ENCODE measurements at places on chromosomes 3 and 15.

GRCh38 chr3:123511726-123512125, 62.8 kb upstream of the ADCY5 start:
- no peak for DNase-seq

GRCh38 chr3:186826410-186826975, 16.0 kb upstream of the ADIPOQ start:
- DNase-seq = peak; percentile 61

DNA sequence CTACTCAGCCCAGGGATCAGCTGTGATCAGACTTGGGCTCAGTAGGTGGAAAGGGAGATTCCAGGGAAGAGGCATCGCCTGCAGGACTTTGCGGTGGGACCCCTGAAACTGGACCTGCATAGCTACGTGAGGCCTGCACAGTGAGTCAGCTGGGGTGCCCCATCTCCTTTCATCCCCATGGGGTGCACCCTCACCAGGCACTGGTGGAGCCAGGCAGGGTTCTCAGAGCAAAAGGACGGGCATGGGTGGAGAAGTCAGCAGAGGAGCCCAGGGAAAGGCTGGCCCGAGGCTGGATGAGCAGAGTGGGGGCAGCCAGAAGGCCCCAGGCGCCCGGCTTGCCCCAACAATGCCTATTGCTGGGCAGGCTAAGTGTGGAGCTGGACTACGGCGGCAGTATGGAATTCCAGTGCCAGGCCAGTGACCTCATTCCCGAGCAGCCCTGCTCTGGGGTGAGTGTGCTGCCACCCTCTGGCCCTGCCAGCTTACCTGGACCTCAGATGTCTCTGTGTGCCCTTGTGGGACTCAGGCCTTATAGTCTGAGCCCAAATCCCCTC, 19.7 kb downstream of the ACAA1 start:
- DNase-seq = no peak

DNA sequence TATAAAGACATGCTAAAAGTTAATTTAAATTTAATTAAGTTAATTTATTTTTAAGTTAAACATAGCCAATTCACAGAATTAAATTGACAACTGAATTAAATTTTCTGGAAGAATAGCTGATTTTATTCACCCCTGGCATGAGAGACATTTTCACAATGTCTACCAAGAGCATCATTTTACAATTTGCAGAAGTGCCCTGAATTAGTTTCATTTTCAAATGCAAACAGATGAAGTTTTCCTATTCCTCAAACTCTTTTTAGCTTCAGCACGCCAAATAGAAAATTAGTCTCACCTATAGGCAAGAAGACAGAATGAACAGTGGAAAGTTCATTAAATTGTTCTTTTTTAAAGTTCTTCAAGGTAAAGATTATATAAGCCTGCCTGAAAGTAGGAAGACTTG, 259.3 kb downstream of the ZBBX start:
- DNase-seq = no peak

- no peak for DNase-seq
Measured at GRCh38 chr3:48217449-48217848, 5.8 kb upstream of the CAMP start.

DNA sequence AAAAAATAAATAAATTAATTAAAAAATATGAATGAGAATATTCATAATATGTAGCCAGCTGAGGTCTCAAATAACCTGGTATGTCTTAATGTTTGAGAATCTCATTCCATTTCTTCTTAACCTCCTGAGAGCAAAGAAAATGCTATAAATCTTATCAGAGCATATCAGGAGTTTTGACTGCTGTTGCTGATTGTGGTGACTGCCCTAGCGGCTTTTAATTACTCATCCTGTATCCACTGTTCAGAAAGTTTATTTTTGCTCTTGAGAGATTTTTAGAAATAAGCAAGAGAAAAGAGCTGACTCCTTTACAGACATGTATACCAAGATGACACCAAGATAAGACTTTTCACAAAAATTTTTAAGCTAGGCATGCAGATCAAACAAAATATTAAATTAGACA, 454.8 kb upstream of the CBLB start:
- no peak for DNase-seq

- DNase-seq = no peak
Measured at GRCh38 chr3:6771171-6771570, 89.7 kb upstream of the GRM7 start.

- DNase-seq = no peak
Measured at GRCh38 chr15:42826251-42826890, 89.4 kb upstream of the CDAN1 start.

DNA sequence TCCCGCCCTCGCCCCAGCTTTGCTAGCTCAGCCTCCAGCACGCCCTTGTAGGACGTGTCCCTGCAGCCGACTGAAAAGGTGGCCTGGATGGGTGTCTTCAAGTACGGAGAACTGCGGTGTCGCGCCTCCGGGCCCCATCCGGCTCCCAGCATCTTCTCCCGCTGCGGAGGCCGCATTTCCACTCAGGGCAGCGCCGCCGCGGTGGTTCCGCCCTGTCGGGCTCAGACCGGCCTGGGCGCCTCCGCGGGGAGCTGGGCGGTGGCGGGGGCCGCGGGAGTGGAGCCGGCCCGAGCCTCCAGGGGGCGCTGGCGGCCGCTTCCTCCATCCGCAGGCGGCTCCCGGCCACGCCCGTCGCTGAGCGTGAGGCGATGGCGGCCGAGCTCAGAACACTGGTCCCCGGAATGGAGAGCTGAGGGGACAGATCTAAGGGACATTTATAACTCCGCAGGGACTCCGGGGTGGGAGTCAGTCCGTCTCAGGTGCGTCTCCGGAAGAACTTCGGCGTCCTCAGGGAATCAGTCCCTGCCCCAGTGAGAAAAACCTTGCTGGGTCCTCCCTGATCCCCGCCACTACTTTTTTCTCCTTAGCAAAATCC, 13.6 kb upstream of the SMCO1 start:
- DNase-seq = peak; percentile 95

DNA sequence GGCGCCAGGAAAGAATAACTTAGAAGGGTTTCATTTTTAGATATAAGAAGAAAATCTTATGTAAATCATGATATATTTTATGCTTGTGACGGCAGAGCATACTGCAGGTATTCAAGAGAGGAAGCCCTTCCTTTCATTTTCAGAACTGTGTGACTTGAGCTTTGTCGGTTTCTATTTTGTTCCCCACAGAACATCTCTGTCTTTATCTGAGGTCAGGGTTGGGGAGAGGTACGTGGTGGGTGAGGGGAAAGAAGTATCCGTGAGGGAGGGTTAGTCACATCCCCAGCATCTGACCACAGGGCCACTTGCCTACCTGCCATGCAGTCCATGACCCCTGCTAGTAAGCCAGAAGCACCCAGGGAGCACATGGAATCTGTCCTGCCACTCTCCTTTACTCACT, 126.5 kb downstream of the DGKG start:
- DNase-seq = no peak

DNA sequence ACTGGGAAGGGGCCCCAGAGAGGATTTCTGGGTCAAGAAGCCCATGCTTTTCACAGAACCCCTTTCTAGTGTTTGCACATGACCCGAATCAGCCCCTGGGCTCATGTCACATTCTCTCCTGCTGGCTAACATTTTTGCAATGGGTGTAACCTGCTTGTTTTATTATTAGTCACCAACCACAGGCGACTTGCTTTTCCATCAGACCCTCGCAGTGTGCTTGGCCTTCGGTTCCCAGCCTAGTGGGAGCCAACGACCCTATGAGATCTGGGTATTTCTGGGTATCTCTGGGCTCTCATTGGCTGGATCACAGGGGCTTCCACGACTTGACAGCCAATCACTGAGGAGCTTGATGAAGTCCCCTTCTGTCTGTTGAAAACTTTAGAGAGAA, 11.0 kb upstream of the FBLN2 start:
- no peak for DNase-seq

DNA sequence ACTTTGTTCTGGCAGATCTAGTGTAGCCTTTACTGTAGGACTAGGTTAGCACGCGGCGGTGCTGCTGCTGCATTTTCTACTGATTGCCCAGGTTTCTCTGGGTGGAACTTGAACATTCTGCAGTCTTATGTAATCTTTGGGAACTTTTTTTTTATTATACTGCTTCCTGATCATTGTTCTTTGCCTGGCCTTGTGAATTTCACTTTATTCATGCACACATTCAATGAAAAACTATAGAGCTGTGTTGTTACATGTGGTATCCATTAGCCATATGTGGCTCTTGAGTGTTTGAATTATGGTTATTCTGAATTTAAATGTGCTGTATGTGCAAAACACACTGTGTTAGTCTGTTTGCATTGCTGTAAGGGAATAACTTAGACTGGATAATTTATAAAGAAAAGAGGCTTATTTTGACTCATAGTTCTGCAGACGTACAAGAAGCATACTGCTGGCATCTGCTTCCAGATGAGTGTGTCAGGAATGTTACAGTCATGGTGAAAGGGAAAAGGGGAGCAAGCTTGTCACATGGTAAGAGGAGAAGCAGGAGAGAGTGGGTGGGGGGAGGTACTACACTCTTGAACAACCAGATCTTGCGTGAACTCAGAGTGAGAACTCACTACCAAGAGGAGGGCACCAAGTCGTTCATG, 26.5 kb downstream of the MEF2A start:
- DNase-seq = no peak

DNA sequence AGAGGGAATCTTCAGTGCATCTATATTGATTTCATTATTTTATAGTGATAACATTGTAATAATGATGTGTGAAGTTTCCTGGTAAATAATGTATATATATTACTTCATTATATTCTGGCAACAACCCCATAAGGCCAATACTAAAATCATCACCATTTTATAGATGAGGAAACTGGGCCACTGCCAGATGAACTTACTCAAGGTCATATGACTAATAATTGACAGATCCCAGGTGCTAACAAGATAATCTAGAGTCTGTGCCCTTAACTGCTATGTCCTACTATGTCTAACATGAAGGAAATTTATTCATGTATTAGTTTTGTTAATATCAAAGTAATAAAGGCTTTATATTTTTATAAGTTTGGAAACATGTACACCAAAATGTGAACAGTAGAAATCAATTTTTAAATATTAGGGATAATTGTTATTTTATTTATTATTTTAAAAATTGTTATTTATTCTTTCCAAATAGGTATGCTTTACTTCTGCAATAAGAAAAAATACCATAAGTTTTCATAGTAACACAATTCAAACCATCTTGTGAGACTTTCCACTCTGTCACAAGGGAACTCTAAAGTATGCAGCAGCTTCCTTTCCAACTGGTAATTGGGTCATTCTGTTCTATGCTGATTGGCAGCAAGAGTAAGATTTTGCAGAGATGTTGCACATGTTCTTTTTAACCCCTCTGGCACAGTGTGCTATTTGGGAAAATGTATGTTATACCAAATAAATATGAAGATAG, 90.8 kb upstream of the CMC1 start:
- no peak for DNase-seq

- DNase-seq = no peak
Measured at GRCh38 chr3:53518495-53518981, 24.1 kb downstream of the CACNA1D start.

GRCh38 chr3:59839283-59839682, 789.5 kb upstream of the CFAP20DC start:
- no peak for DNase-seq

DNA sequence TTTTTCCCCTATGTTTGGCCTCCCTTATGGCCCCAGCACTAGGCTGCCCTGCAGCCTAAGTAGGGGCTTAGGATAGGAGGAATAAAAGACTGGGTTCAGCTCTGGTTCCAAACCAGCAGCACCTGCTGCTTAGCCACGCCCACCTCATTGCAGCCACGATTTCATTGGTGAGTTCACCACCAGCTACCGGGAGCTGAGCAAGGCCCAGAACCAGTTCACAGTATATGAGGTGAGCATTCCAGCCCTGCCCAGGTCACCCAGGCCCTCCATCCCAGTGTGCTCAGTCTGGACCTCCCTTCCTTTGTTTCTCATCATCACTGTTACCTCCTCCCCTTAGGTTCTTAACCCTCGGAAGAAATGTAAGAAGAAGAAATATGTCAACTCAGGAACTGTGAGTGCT, 11.5 kb downstream of the CPNE9 start:
- DNase-seq = no peak

DNA sequence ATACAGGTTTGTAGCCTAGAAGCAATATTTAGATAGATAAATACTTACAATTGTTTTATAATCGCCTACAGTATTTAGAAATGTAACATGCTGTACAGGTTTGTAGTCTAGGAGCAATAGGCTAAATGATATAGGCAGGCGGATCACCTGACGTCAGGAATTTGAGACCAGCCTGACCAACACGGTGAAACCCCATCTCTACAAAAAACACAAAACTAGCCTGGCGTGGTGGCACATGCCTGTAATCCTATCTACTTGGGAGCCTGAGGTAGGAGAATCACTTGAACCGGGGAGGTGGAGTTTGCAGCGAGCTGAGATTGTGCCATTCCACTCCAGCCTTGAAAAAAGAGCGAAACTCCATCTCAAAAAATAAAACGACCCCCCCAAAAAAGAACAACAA, 375.2 kb upstream of the EPHA3 start:
- no peak for DNase-seq

DNA sequence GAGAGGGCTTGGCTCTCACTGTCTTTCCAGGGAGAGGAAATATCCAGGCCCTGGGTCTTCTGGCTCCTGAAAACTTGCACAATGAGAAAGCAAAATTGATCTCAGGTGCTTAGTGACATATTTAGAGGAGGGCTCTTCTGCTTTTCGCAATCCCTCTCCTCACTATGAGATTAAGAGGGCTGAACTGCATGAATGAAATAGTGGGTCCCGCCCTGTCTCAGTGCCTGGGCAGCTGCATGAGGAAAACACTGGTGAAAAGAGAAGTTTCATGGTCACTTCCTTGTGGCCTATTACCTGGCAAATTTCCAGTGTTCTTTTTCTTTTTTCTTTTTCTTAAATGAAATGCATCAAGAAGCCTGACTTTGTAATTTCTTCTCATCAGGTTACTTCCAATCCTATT, 73.5 kb downstream of the TRAK1 start:
- no peak for DNase-seq

DNA sequence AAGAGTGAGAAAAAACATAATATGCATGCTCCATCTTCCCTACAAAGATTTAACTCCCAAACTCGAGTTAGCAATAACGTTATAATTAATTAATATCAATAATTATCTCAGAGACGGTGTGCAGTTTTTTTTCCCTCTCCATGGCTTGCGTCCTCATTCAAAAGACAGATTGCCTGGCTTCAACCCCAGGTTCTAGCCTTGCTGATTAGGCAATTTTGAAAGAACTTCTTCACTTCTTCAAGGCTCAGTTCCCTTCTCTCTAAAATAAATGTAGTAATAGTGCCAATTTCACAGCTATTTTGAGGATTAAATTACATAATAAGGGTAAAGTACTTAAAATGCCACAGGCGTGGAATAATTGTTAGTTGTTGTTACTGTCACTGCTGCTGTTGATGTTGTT, 876.1 kb upstream of the GBE1 start:
- DNase-seq = no peak

- no peak for DNase-seq
Measured at GRCh38 chr15:77869021-77869895, 208.3 kb downstream of the TBC1D2B start.

DNA sequence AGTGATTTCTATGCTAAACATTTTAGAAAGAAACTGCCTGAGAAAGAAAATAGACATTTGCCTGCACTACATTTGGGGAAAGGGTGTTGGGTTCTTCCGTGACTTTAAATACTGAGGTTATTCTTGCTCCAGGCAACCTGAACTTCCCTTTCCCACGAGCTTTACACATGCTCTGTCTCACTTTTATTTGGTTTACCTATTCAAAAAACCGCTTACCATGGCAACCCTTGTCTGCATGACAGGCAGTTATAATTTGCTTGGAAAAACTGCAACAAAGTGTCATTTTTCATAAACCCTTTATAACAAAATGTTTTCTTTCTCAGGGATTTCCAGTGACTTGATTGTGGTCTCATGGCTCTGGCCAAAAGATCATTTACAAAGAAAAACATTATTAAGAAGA, 416.3 kb upstream of the MEIS2 start:
- DNase-seq = no peak
